Stimulated activated naive B cell treated with anti-CD40 and anti-IgM and Interleukin-4, amounts not matched to agents 10 μg/mL and 1 μg/mL and 100 μg/mL, for 72 hours (primary cell): ENCODE measurements at places on chromosomes 11 and 22.

DNA sequence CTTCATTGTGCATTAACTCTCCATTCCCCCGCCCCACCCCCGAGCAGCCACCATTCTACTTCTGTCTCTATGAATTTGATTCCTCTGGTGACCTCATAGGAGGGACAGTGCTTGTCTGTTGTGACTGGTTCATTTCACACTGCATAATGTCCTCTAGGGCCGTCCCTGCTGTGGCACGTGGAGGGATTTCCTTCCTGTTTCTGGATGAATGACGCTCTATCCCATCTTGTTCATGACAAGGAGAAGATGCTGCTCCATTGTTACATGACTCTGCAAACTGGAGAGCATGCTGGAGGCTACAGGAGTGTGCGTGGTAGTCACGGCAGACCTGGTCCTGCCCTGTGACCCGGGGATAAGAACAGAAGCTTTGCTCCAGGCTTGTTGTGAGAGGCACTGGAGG lies 61.3 kb downstream of the RTL6 start:
- no peak for DNase-seq

GRCh38 chr11:113884361-113884836 lies 9.0 kb upstream of the USP28 start:
- no peak for DNase-seq

DNA sequence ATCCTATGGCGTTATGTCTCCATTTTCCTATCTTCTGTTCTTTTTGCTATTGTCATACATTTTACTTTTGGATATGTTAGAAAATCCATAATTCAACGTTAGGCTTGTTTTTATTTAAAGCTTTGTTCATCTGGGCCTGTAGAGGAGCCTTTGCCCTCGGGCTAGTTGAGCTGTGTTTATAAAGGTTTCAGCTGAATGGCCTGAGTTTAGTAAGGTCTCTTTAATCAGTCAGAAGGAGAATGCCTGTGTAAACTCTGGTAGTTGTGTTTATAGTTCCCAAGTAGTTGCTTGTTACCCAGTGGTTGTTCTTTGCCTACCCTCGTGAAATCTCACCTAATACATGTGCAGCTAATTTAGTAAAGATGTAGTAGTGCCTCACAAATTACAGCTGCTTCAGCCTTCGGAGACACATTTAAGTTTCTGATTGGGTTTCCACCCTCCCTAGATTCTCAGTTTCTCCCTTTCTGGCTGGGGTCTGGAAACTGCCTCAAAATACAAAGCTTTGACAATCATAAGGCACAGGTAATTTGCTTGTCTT lies 33.1 kb downstream of the MTMR3 start:
- no peak for DNase-seq

DNA sequence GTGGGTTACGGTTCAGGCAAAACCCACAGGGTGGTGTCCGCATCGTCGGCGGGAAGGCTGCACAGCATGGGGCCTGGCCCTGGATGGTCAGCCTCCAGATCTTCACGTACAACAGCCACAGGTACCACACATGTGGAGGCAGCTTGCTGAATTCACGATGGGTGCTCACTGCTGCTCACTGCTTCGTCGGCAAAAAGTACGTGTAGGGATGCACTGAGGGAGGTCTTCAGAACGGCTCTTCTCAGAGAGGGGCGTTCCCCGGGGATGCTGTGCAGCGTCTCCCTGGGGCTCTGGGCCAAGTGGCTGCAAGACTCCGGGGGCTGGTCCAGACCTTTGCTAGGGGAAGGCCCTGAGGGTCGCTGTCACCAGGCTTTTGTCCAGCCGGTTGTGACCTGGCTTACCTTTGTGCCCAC lies 1.3 kb downstream of the ACR start:
- no peak for DNase-seq

- no peak for DNase-seq
Measured at GRCh38 chr11:73950869-73951710, at the start of gene DNAJB13. Gene DNAJB13 (plus strand): TSS chr11:73951026. CDS start chr11:73951070, 44 bp downstream.

- DNase-seq: no peak
Measured at GRCh38 chr22:46281866-46282678, 14.3 kb downstream of the TTC38 start.

- no peak for DNase-seq
Measured at GRCh38 chr22:36287881-36288515, 35.1 kb downstream of the APOL1 start.
